Activated T-helper 2 cell treated with anti-CD3 and anti-CD28 coated beads, Interferon-gamma antibody, Interleukin-2, Interleukin-4, amounts not matched to agents 10 μg/mL and 5 μg/mL and 100 μg/mL, durations not matched to agents 14 hours and 24 hours and 36 hours (primary cell): ENCODE measurements at places on chromosomes 6 and 20. TPM values are rescaled to one million over a fixed set of nuclear protein-coding genes. Genes with fewer than 3 reads are reported as not detected.

DNA sequence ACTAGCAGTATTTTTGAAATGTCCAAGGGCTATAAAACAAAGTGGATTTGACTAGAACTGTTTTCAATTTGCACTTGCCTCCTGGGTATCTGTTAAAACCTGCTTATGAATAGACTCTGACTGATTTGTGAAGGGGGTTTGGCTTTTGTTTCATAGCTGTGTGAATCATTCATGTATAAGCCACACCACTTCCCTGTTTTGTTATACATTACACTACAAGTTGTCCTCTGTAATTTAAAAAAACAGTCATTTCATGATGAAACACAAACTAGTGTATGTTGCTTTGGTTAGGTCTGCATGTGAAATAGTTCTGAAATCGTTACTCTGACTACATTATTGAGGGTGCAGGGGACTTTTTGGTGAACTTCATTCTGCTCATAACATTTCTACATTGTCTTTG is 121.7 kb downstream of the NKAIN2 start:
- no peaks in the 10 kb centered on the region for H3K27me3 ChIP-seq
- no peak for DNase-seq
- H3K36me3 ChIP-seq = no peaks in the 10 kb centered on the region
- H3K27ac ChIP-seq = no peak overlapping the region
- H3K4me3 ChIP-seq = no peak overlapping the region

GRCh38 chr6:11987386-11987785 is 24.7 kb upstream of the HIVEP1 start:
- peaks cover 4% of the 10 kb centered on the region for H3K27me3 ChIP-seq
- no peak for DNase-seq
- H3K4me3 ChIP-seq = no peak overlapping the region
- H3K4me1 ChIP-seq = peaks cover 16% of the 10 kb centered on the region
- H3K36me3 ChIP-seq = no peaks in the 10 kb centered on the region

The AK9 gene
- total RNA-seq = 3.1 and 3.8 TPM in 2 replicates

The ASXL1 gene
- 141 and 145 TPM in 2 replicates for total RNA-seq

DNA sequence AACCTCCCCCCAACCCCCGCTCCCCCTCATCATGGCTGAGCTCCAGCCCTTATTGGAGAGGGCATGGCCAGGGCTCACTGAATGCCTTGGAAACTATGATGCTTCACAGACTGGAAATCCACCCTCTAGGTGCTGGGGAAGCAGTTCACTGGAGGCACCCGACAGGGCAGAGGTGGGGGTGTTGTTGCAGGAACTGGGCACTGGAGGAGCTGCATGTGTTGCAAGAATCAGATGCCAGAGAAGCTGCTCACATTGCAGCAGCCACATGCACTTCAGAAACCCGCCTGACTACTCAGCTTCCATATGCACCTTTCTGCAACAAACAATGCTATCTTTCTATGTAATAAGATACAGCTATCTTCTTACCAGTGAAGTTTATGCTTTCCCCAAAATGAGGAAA is 7.9 kb upstream of the TBPL1 start:
- no peak for DNase-seq
- H3K4me1 ChIP-seq = no peaks in the 10 kb centered on the region
- H3K27me3 ChIP-seq = peaks cover 23% of the 10 kb centered on the region
- H3K4me3 ChIP-seq = no peak overlapping the region
- no peaks in the 10 kb centered on the region for H3K36me3 ChIP-seq

DNA sequence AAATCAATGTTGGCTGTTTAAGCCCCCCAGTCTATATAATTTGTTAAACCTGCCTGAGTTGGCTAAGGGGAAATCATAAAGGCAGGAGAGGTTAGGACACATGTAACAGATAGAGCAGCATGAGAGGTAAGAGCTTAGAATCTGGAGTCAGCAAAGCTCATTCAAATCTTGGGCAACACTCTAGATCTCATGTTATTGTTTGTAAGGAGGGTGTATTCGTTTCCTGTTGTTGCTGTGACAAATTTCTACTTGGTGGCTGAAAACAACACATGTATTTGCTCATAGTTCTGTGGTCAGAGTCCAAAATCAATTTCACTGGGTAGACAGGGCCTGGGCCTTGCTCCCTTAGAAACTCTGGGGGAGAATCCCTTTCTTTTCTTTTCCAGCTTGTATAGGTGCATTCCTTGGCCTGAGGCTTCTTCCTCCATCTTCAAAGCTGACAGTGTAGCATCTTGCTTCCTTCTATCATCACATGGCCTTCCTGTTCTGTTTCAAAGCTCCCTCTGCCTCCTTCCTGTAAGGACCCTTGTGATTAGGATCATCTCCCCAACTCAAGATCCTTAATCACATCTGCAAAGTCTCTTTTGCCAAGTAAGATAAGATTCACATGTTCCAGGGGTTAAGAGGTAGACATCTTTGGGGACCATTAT is 4.4 kb downstream of the LY86 start:
- H3K27me3 ChIP-seq = peaks cover 2% of the 10 kb centered on the region
- peaks cover 43% of the 10 kb centered on the region for H3K4me1 ChIP-seq
- H3K27ac ChIP-seq = peak overlapping the region; percentile 42
- peaks cover 24% of the 10 kb centered on the region for H3K36me3 ChIP-seq

- H3K27me3 ChIP-seq = no peaks in the 10 kb centered on the region
- peak; percentile 15 for DNase-seq
- peaks cover 33% of the 10 kb centered on the region for H3K4me1 ChIP-seq
- H3K36me3 ChIP-seq = peaks cover 34% of the 10 kb centered on the region
- peak overlapping the region; percentile 97 for H3K4me3 ChIP-seq
- H3K27ac ChIP-seq = peak overlapping the region; percentile 94
Observed at GRCh38 chr6:63573899-63574553, 1.7 kb downstream of the LOC128125822 start.

- no peak overlapping the region for H3K4me3 ChIP-seq
- no peak for DNase-seq
- H3K36me3 ChIP-seq = no peaks in the 10 kb centered on the region
- H3K27ac ChIP-seq = no peak overlapping the region
- H3K4me1 ChIP-seq = peaks cover 7% of the 10 kb centered on the region
Observed at GRCh38 chr6:130907687-130908086, 80.5 kb downstream of the SMLR1 start.

DNA sequence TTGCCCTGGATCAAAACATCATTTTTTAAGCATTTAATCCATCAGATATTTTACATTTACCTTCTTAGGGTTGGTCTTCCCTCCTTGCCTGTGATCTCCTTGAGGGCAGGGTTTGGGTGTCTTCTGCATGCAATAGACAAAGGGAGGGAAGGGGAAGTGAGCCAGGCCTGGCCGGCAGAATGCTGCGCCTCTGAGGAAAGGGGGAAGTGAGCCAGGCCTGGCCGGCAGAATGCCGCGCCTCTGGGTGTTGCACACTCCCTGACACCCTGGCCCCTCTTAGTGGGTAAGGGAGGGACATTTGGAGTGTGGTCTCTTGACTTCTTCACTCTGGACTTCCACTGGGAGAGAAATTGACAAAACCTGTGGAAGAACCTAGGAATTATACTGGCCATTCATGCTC is 12.4 kb downstream of the PSMF1 start:
- peaks cover 11% of the 10 kb centered on the region for H3K4me1 ChIP-seq
- peaks cover 89% of the 10 kb centered on the region for H3K36me3 ChIP-seq
- no peaks in the 10 kb centered on the region for H3K27me3 ChIP-seq
- H3K4me3 ChIP-seq = no peak overlapping the region
- no peak overlapping the region for H3K27ac ChIP-seq

GRCh38 chr6:100260584-100260983 is 204.1 kb downstream of the SIM1 start:
- H3K27ac ChIP-seq = no peak overlapping the region
- no peak for DNase-seq
- H3K27me3 ChIP-seq = peaks cover 9% of the 10 kb centered on the region
- no peaks in the 10 kb centered on the region for H3K36me3 ChIP-seq

The NFATC2 gene
- total RNA-seq = 67.1 and 68.0 TPM in 2 replicates

The DCBLD1 gene
- 4.0 and 7.5 TPM in 2 replicates for total RNA-seq
